NCI-H1436 (cell line): ENCODE measurements at places on chromosomes 7 and 10.
A peak's percentile ranks its signal among the peaks of the same experiment; 100 is the strongest.

DNA sequence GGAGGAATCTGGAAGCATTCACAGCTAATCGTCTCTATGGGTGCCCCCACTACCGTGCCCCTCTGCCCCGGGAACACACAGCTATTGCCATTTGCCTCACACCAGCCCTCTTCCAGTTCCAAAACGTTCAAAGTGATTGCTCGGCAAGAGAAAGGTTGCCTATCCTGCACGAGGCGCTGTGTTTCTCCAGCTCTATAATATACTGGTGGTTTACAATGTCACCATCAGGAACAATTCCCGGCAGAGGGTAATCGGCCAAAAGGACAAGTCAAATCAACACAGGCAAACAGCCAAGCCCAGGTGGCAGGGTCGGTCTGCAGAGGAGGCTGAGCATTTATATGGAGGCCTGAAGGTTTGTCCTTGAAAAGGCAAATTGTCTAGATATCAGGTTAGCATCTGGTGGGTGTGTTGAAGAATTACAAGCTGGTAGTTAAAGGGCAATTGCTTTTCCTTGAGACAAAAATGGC, 29.2 kb upstream of the TNS3 start:
- DNase-seq = no peak

- no peak for DNase-seq
Observed at GRCh38 chr10:98951269-98952000, 284.2 kb downstream of the HPSE2 start.

- DNase-seq = no peak
Observed at GRCh38 chr7:37538945-37539344, 90.3 kb upstream of the ELMO1 start.

GRCh38 chr7:57215423-57215822, 83.2 kb upstream of the ZNF479 start:
- no peak for DNase-seq

GRCh38 chr7:138324941-138325340, 135.1 kb upstream of the TRIM24 start:
- DNase-seq = no peak

DNA sequence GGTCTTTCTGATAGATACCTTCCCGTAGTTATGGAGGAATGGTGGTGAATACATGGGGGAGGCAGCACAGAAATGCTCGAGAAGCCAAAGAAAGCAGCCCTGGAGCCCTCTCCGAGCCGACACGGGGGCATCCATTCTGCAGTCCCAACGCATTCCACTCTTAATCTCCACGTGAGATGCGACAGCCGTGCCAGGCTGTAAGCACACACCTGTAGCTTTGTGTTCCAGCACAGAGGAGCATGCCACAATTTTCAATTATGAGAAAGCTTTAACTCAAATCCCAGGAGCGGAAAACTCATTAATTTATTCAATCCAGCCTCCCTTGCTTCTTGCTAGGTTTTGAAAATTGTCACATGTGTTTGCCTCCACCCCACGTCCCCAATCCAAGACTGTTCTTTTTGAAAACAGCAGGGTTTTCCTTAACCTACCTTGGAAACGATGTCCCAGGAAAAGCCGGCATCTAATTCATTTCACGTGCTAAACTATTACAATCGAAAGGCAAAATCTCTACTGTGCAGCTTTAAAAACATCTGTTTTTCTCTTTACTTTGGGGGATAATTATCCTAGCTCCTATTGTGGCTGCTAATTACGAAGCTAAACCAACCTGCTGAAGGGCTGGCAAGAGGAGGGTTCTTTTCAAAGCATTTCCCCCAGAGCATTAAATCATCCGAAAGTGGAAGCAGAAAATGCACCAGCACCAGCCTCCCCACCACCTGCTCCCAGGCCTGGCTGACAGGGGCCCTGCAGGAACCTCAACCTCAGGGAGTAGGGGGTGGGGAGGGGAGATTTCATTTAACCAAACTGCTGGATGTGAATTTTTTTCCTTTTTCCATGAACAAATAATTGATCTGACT, 56.0 kb upstream of the CHST15 start:
- peak; percentile 98 for DNase-seq

DNA sequence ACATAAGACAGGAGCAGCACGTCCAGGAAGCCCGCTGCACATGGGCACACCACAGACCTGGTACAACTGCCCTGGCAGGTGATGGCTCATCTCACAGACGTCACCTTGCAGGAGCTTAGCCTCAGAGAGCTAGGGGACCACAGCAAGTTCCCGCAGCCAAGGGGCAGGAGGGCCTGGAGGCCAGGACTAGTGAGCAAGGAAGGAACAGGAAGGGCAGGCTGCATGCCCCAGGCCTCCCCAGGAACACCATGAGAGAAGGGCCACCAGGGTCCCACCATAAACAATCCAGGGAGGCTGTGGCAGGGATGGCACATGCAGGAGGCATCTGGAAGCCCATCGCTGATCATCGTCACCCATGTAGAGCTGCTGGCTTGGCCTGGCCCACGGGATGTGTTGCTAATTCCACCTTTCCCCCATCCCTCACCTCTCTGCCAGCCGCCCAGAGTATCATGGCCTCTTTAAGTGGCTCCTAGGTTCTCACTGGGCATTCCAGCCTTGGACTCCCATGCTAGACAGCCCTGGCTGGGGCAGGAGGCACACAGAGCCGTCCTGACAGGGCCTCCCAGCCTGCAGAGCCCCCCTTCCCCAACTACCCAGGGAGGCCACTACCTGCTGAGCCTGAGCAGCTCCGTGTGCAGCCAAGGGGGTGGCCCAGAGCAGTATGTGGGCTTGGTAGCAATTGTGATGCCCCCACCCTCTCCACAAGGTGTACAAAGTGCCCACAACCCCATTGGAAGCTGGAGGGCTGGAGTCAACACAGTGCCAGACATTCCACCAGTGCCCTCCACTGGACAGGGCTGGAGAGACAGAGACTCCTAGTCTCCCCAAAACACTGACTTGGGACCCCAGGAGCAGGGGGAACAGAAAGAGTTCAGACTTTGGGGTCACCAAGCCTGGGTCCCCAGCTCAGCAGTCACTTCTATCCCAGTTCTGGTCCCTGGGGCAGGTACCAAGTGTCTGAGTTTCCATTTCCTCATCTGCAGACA, 35.5 kb downstream of the GRID1 start:
- no peak for DNase-seq

DNA sequence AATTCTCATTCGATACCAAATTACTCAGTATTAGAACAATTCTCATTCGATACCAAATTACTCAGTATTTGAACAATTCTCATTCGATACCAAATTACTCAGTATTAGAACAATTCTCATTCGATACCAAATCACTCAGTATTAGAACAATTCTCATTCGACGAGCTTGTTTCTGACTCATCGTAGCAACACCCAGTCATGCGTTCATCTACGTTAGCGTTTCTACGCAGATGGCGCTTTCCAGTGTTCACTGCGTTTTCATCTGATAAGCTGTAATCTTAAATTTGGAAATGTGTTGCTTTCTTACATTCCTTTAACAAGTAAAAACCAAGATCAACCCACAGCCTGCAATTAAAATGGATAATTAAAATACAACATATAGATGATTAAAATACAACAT, 276.3 kb downstream of the ZMYND11 start:
- DNase-seq = no peak

GRCh38 chr7:95881597-95881996, 109.2 kb downstream of the DYNC1I1 start:
- no peak for DNase-seq

DNA sequence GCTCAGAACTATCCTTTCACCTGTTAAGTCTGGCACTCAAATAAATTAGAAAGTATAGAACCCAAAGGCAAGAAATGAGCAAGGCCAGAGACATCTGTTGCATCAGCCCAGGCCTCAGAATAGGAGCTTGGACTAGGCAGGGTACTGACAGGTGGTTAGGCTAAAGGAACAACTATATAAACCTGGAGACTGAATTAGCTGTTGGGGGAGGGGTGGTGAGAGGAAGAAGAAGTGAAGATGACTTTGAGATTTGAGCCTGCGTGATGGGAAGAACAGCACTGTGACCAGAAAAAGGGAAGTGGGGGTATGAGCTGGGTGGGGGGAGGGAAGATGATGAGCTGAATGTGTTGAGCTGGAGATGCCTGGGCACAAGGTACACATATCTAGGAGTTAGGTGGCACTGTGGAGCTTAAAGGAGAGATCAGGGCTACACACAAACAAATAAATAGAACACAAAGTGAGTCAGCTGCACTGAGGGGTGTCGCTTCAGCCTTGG, 244.7 kb downstream of the PTEN start:
- DNase-seq = no peak

DNA sequence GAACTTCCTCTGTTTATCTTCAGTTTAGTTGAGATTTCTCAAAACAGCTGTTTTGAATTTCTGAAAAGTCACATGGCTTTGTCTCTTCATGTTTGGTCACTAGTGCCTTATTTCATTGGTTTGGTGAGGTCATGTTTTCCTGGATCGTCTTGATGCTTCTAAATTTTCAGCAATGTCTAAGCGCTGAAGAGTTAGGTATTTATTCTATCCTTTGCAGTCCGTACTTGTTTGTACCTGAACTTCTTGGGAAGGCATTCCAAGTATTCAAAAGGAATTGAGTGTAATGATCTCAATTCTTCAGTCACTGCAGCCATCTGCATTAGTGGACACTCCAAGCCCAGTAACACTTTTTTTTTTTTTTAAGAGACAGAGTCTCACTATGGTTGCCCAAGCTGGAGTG, 67.7 kb downstream of the HERC4 start:
- DNase-seq = no peak

GRCh38 chr10:86603256-86603655, 51.1 kb upstream of the OPN4 start:
- no peak for DNase-seq

DNA sequence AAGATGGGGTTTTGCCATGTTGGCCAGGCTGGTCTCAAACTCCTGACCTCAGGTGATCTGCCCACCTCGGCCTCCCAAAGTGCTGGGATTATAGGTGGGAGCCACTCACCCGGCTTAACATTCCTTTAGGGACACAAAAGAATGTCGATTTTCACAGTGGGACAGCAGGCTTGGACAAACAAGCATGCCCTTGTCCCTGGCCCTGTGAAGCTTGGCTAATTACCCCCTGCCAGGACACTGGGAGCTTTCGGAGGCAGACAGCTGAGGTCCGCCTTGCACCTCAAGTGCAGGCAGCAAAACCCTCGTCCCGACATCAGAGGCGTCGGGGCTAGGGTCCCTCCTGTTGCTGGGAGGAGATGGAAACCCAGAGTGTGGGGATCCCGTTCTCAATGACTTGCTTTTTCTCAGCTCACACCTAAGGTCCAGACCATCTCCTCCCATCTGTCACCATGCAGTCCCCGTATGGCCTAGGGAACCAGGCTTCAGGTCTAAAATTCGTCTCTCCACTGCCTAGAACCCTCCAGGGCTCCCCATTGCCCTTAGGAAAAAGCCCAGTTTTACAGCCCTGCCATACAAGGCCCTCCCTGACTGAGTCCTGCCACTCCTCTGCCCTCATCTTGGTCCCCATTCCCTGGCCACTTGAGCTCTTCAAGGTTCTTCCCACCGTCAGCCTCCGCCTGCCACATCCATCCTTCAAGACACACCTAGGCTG, 6.3 kb upstream of the CLIP2 start:
- no peak for DNase-seq

- DNase-seq = no peak
Observed at GRCh38 chr10:1807924-1808323, 70.6 kb upstream of the ADARB2 start.

DNA sequence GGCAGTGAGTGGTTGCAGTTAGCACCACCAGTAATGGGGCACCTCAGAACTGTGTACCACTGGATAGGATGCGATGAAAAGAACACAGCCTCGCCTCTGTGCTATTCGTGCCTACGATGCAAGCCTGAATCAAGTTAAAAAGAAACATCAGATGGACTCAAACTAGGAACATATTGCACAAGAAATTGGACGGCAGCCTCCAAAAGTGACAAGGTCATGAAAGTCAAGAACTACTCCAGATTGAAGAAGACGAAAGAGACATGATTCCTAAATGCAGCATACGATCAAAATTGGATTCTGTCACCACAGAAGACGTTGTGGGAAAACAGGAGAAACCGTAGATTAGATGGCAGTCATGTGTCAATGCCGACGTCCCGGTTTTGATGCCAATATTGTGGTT, 648.1 kb upstream of the FOXK1 start:
- DNase-seq = no peak

- peak; percentile 67 for DNase-seq
Observed at GRCh38 chr7:135801045-135801693, 52.6 kb upstream of the FAM180A start.

GRCh38 chr10:116466715-116467422, 39.2 kb downstream of the PNLIPRP3 start:
- no peak for DNase-seq

DNA sequence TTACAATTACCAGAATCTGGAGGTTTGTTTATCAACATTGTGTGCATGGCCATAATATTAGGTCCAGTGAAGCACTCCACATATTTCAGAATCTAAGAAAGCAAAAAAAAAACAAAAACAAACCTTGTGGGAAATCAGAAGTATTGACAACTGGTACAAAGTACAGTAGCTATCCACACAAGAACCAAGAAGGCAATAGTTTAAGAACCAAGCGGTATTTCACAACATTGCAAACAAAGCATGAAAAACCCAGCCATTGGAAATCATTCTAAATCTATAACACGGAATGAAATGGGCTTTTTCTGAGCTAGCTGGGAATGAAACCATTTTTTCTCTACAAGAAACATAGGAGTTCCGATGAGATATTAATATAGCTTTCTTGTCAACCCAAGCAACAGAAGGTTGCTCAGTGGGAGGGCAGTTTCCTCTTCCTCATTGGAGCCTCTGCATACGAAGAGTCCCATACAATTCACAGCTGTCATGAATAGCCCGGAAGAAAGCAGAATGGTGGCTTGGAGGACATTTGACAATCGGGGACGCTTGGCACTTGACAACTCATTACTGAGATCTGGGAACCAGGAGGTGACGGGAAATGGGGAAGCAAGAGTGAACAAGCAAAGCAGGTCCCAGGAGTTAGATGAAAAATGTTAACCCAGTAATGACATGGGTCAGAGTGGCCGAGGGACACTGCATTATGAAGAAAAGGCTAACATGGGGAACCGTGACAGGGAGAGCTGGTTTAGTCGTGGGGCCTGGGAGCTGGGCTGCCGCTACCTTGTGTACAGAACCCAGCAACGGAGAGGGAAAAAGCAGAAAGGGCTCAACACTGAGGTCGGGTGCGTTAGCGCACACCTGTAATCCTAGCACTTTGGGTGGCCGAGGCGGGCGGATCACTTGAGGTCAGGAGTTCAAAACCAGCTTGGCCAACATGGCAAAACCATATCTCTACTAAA, 7.8 kb downstream of the PHYH start:
- DNase-seq = no peak
